ENCODE measurements at places on chromosomes 6 and 20. TPM values are rescaled to one million over a fixed set of nuclear protein-coding genes. Genes with fewer than 3 reads are reported as not detected.

GRCh38 chr20:21435576-21435975 is 38.2 kb upstream of the NKX2-4 start:
- no peak overlapping the region for H3K27ac ChIP-seq
- peaks cover 9% of the 10 kb centered on the region for H3K27me3 ChIP-seq
- DNase-seq: no peak
- H3K4me1 ChIP-seq: no peaks in the 10 kb centered on the region
- H3K36me3 ChIP-seq: no peaks in the 10 kb centered on the region

DNA sequence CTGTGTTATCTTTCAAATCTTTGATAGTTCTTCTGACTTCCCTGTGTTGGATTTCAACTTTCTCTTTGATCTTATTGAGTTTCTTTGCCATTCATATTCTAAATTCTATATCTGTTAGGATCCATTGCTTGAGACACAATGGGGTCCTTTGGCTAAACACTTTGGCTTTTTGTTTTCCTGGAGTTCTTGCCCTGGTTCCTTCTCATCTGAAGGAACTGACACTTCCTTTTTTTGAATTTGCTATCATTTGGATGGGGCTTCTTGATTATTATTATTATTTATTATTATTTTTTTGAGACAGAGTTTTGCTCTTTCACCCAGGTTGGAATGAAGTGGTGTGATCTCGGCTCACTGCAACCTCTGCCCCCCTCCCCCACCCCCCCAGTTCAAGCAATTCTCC is 30.1 kb upstream of the EIF2S2 start:
- H3K4me1 ChIP-seq: no peaks in the 10 kb centered on the region
- no peaks in the 10 kb centered on the region for H3K36me3 ChIP-seq
- DNase-seq: no peak
- no peaks in the 10 kb centered on the region for H3K27me3 ChIP-seq
- H3K4me3 ChIP-seq: no peak overlapping the region

- no peaks in the 10 kb centered on the region for H3K27me3 ChIP-seq
- no peak overlapping the region for H3K27ac ChIP-seq
- DNase-seq: no peak
- no peak overlapping the region for H3K4me3 ChIP-seq
- H3K36me3 ChIP-seq: no peaks in the 10 kb centered on the region
- no peaks in the 10 kb centered on the region for H3K4me1 ChIP-seq
Observed at GRCh38 chr6:43855247-43855646, 85.2 kb downstream of the VEGFA start.

DNA sequence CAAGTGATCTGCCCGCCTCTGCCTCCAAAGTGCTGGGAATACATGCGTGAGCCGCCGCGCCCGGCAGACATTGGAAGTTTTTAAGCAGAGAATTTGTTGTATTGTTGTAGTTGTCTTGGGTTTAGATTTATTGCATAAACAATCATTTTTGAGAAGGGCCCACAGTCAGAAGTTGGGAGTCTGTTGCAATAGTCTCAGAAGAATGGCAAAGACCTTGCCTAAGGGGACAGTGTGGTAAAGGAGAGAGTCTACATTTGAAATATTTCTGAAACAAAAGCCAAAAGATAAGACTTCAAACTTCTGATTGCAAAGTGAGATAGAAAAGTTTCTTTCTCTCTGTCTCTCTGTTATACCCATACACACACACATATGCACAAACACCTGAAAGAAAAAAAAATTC is 22.5 kb downstream of the HFE start:
- no peak overlapping the region for H3K27ac ChIP-seq
- H3K4me1 ChIP-seq: peaks cover 4% of the 10 kb centered on the region
- H3K27me3 ChIP-seq: no peaks in the 10 kb centered on the region
- no peak for DNase-seq
- no peak overlapping the region for H3K4me3 ChIP-seq

Gene LY6G6D
- total RNA-seq: 0.94 TPM

Gene NMBR
- not detected for total RNA-seq
